Activated CD8-positive, alpha-beta memory T cell treated with anti-CD3 and anti-CD28 coated beads for 24 hours (primary cell): ENCODE measurements at places on chromosomes 2 and 18.

GRCh38 chr2:107412981-107413380, 413.7 kb upstream of the RGPD4 start:
- no peak for DNase-seq

- no peak for DNase-seq
These were observed 154.6 kb downstream of the ACKR3 start for GRCh38 chr2:236724200-236724599.

GRCh38 chr2:24651643-24652003, 141.6 kb downstream of the PTRHD1 start:
- DNase-seq, result no peak

DNA sequence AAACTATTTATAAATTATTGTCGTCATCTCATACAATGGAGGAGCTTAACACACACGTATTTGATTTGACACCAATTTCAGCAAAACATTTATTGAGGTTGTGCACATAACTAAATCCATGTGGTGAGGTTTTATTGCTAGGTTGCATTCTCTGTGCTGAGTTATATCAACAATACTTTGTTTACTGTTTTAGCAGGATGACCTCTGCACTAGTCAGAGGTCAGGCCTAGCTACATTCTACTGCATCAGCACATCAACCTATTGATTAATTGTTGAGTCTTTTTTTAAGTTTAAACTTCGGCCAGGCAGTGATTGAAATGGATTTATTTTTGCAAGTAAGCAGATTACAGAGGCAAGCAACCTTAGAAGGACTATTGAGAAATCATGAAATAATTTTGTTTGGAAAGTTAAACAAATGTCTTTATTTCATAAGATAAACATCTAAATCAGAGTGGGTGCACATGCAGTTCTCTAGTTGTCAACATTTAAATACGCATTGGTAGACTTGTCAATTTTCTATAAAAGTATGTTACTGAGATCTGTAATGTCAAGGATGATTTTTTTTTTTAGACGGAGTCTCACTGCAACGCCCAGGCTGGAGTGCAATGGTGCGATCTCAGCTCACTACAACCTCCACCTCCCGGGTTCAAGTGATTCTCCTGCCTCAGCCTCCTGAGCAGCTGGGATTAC, 75.2 kb upstream of the CD28 start:
- DNase-seq, result no peak

DNA sequence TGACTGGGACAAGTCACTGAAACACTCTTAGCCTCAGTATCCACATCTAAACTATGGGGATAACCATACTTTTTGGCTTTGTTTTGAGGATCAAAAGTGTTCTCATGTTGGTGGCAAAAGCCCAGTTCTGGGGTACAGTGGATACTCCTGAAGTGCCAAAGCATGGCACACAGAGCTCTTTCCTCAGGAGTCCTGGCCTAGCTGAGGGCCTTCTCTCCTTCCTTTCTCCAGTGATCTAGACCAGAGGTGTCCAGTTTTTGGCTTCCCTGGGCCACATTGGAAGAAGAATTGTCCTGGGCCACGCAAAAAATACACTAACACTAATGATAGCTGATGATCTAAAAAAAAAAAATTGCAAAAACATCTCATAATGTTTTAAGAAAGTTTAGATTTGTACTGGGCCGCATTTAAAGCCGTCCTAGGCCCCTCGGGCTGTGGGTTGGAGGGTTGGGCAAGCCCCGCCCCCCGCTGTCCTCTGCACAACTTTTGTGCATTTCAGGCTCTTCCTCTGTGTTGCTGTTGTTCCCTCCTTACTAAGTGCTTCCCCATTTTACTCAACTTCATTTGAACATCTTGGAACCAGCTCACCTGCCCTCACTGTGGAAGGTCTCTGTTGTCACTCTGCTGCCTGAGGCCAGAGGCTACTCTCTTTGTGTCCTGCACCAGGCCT, 337.0 kb downstream of the CYRIA start:
- DNase-seq, result no peak

DNA sequence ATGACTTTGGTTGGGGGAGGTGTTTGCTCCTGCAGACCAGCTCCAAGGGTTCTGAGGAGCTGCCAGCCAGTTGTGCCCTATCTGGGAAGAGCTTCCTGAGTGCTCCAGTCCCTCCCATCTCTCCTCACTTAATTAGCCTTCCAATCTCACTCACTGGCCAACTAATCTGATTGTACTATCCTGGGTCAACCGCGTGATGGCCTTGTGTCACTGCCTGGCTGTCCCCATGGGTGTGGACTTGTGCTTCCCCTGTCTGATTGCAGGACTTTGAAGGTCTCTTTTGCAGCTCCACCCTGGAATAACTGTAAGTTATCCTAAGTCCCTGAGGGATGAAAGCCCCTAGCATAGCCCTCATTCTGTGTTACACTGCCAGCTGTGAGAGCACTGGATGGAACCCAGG, 65.0 kb downstream of the SLC4A5 start:
- no peak for DNase-seq

- no peak for DNase-seq
These were observed 41.5 kb upstream of the CAB39 start for GRCh38 chr2:230671117-230671516.

DNA sequence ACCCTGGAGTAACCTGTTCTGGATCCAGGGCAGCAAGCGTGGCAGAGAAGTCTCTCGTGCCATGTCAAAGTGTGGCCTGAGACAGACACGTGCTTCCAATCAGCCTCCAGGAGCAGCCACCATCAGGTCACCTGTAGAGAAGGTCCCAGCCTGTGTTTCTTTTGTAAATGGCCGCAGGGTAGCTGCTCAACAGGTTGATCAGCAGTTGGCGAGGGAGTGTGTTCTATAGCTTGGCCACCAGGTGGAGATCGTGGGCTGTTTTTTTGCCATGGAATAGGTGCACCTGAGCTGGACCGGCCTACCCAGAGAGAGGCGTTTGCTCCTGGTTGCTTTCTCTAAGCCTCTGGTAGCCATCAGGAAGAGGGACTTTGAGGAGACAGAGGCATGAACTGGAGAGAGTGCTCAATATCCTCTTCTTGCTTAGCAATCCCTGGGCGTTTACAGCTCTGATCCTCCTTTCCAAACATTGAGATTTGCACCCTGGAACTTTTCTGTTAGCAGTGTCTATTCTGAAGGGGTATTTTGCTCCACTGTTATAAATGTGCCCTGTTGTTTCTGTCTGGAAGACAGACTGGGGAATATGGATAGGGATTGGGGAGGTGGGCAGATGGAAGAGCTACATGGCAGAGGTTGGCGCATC, 34.2 kb upstream of the EN1 start:
- DNase-seq, result peak; percentile 80

- no peak for DNase-seq
These were observed 1052.6 kb upstream of the PIK3C3 start for GRCh38 chr18:40902436-40902835.

DNA sequence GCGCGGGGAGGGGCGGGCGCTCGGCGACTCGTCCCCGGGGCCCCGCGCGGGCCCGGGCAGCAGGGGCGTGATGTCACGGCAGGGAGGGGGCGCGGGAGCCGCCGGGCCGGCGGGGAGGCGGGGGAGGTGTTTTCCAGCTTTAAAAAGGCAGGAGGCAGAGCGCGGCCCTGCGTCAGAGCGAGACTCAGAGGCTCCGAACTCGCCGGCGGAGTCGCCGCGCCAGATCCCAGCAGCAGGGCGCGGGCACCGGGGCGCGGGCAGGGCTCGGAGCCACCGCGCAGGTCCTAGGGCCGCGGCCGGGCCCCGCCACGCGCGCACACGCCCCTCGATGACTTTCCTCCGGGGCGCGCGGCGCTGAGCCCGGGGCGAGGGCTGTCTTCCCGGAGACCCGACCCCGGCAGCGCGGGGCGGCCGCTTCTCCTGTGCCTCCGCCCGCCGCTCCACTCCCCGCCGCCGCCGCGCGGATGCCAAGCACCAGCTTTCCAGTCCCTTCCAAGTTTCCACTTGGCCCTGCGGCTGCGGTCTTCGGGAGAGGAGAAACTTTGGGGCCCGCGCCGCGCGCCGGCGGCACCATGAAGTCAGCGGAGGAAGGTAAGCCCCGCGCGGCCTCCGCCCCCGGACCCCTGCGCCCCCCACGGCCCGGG, at the start of gene NFATC1:
Gene NFATC1 (plus strand): TSS at position 170 of the 644 bp plus-strand sequence. CDS start 295 bp downstream, at position 465.
- peak; percentile 89 for DNase-seq

DNA sequence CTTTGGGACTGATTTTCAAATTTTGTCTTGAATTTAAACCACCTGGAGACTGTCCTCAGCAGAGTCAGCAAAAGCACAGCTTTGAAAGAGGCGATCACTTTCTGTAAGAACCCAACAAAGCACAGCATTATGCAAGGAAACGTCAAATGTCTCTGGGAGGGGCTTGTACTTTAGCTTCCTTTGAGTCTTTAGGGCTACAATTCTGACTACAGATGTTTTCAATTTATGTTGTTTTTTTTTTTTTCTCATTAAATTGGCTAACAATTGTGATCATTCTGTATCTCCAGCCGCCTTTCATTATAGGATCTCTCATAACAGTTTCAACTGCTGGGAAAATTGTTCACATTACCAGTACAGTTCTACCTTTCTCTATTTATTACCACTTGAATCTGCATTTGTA, 48.3 kb downstream of the COL3A1 start:
- DNase-seq, result no peak

- no peak for DNase-seq
These were observed 201.7 kb downstream of the NAPG start for GRCh38 chr18:10727477-10727876.

DNA sequence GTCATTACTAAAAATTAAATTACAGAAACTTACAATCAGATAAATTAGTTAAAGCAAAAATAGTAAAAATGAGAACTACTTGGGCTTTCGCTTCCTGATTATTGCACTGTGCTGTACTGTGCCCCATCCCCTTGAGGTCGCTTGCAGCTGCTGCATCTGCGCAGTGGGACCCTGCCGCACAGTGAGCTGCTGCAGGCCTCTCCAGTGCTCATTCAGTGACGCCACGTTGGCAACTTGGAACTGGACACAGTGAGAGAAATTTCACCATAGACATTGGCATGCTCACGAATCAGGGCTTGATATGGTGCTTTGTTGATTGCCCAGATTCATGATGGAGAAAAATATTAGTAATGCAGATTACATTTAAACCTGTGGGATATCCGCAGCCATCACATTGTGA, 290.8 kb upstream of the MYT1L start:
- DNase-seq, result no peak

DNA sequence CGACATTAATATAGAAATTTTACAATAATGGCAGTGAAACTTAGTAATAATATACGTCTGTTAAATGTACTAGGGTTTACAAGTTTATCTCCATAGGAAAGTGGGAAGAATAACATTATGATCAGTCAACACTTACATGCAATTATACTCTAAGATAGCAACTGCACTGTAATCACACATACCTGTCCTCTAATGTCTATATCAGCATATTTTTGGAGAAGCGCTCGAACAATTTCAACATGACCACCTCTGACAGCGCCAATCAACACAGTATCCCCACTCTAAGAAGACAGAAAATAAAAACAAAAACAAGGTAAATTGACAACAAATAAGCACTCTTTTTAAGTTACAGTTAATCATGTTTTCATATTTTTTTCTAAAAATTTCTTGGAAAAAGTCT, 37.2 kb downstream of the KIDINS220 start:
- no peak for DNase-seq

GRCh38 chr2:110869472-110870446, 137.4 kb downstream of the ACOXL start:
- DNase-seq, result no peak

GRCh38 chr2:96759548-96759947, 1.2 kb upstream of the CNNM4 start:
- DNase-seq, result no peak

GRCh38 chr2:175884697-175885393, 117.2 kb downstream of the LNPK start:
- DNase-seq, result no peak
